ENCODE measurements at places on chromosomes 16 and 17.

GRCh38 chr17:48818361-48818841 is 1.4 kb upstream of the TTLL6 start:
- DNase-seq = no peak

- no peak for DNase-seq
Observed at GRCh38 chr16:51881731-51882130, 665.2 kb downstream of the TOX3 start.

GRCh38 chr16:4833584-4833983 is 13.5 kb downstream of the GLYR1 start:
- DNase-seq = no peak

- no peak for DNase-seq
Observed at GRCh38 chr17:82269138-82269881, 4.2 kb downstream of the CSNK1D start.

- no peak for DNase-seq
Observed at GRCh38 chr17:9239793-9240658, 218.7 kb downstream of the NTN1 start.

- DNase-seq = no peak
Observed at GRCh38 chr16:66635406-66635805, 30.9 kb downstream of the CMTM3 start.

- no peak for DNase-seq
Observed at GRCh38 chr16:719815-720446, 1.0 kb upstream of the ANTKMT start.

DNA sequence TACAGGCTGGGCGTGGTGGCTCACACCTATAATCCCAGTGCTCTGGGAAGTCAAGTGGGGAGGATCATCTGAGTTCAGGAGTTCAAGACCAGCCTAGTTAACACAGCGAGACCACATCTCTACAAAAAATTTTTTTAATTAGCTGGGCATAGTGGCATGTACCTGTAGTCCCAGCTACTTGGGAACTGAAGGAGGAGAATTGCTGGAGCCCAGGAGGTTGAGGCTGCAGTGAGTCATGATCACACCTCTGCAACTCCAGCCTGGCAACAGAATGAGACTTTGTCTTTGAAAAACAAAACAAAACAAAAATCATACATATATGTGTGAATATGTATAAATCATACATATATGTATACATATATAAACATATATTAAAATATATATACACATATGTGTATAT is 54.1 kb upstream of the MARCHF10 start:
- no peak for DNase-seq

DNA sequence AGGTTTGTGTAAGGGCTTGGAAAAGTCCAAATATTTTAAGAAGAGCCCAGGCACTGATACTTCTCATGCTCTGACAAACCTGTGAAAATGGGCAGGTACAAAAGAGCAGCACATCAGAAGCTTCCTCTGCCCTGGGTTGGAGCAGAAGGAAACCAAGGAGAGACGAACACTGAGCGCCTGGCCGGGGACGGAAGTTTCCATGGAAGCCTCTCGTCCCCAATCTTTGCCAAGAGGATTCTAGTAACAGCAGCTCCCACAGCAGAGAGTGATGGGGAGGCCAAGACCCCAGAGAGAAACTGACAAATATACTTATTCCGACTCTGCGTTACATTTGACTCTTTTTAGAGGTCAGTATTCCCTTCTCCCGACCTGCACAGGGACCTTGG is 268.5 kb downstream of the C16orf95 start:
- DNase-seq = no peak

DNA sequence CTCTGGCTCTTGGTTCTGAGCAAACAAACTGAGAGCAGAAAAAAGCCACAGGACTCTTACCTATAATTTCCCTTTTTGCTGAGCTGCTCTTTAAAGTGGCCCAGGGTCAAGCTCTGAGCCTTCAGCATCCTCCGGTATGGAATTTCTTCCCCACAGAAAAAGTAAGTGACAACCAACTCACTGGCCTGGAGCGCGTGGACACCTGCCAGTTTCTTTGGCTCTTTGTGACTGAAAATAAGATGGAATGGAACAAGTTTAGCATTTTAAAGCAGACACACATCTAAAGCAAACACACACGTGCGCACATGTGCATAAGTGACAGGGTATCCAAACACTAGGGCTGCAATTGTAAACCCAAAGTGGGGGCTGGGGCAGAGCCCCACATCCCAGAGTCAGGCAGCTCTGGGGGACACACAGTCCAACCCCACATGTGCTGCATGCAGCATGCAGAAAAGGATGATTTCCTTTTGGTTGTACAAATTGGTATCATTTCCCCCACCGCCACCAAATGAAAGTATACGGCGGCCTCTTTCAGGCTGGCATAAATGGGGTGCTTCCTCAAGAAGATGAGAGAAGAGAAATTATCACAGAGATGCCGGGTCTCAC is 27.5 kb downstream of the AXIN2 start:
- DNase-seq = no peak

DNA sequence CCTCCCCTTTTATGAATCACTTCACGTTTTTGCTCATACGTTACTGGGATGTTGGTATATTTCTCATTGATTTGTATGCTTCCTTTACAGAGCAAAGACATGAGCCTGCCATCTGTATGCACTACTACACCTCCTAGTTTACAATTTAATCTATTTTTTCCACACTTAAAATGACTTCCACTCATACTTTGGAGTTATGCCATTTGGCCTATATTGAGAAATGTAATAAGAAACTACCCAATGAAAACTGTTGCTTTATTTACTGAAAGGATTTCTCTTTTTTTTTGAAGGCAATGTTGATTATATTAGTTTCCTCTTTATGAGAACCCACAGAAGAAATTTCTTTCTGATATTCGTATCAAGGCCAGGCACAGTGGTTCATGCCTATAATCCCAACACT is 43.1 kb downstream of the DUSP14 start:
- DNase-seq = no peak

DNA sequence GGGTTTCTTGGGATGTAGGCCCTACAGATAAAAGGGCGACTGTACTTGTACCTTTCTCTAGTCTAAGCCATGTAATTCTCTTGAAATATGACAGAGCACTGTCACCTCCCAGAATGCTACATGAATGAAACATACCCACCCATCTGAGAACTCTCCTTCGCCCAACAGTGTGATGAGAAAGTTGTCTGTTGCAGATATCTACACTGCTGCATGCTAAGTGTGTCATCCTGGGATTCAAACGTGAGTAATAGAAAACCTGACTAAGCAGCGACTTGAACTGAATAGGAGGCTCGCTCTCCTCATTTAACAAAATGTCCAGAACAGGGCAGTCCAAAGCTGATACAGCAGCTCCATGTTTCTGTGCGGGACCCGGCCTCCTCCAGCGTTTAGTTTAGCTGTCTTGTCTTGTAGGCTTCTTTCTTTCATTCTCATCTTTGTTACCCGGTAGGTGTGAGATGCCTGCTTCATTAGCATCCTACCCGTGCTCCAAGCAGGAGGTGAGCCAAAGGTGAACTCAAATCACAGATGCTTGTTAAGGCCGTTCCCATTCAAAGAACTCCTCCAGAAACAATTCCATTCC is 211.9 kb downstream of the PRKCA start:
- DNase-seq = no peak

DNA sequence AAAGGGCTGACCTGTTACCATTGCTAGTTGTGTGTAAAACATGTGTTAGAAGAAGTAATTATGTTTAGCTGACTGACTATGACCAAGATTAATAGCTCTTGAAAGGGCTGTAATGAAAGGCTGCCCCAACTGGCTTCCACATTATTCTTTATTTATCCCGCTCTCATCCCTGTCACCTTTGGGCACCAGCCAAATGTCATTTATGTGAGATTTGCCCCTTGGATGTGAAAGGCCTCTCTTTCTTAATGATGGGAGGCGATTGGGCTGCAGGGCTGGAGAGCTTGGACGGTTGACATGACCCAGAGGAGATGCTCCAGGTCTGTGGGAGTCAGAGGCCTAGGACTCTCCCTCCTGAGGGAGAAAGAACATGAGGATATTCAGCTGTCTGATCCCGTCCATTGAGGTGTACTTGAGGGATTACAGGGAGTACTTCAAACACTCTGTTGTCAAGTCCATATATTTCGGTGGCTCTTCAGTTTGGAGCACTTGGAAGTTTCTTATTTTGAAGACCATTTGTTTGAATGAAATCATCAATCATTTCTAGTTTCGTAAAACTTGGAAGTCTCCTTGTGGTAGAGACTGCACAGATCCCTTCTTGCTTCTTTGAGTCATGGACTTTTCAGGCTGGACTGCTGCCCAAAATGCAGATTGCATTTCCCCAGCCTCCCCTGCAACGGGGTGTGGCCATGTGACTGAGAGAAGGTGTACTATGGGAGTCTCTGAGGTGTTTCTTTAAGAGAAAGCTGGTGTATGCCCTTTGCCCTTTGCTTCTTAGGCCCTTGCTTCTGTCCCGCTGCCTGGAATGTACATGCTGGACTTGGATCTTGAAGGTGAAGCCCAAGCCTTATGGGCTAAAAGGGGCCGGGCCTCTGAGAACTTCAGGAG is 51.3 kb downstream of the FTO start:
- no peak for DNase-seq

GRCh38 chr16:84614968-84615813 is 2.7 kb downstream of the COTL1 start:
- DNase-seq = no peak

DNA sequence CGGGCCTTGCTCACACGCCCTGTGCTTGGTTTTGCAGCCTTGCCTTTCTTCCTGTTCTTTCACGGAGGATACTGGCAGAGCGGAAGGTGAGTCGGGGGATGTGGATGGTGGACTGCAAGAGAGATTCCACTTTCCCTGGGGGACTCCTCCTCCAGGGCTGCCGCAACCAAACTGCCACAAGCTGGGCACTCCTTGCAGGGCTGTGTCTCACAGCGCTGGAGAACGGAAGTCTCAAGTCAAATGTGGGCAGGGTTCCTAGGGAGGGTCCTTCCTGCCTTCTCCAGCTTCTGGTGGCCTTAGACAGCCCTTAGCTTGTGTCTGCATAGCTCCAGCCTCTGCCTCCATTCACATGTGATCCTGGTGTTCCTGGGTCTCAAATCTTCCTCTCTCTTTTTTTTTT is 11.4 kb upstream of the BIRC5 start:
- no peak for DNase-seq

DNA sequence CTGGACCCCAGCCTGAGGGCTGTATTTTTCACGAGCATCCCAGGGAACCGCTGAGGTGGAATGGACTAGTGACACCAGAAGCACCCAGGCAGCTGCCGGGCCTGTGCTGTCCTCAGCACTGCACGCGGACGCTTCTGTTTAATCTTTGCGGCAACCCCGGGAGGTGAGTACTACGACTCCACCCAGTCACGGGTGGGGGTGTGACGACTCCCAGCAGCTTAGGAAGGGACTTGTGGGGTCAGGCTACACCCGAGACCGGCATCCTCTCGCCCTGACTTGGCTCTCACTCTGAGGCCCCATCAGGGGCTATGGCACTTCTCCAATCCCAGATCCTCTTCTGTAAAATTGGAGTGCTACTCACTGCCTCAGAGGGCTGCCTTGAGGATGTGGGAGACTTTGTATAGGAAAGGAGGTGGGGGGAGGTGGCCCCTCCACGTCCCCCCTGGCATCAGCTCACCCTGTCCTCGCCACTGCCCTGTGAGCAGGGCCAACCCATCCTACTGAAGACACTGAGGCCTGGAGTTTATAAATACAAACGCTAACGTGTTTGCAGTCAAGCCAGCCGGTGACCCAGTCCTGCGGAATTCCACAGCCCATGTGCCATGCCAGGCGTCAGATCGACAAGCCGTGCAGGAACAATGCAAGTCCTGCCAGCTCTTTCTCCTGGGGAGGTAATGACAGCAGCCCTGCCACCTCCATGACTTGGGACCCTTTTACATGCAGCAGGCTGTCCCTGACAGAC is 44.4 kb downstream of the PPL start:
- DNase-seq = peak; percentile 35

DNA sequence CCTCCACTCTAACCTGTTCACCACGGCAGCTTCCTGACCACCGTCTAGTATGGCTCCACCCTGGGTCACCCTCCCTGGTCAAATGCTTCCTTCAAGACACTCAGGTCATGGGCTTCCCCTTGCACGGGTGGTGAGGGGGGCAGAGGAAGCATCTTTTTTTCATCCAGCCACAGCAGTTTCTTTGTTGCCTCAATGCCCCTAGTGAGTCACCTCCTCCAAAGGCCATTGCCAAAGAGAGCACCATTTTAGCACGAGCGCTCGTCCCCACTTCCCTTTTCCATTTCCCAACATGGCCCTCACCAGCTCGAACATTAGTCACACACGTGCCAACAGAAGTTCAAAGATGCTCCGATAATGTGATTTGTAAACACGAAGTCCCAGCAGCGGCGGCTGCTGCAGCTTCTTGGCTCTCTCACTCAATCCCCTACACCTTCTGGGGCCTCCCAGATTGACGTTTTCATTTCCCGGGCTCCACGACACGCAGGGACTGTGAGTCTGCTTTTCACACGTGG is 134.6 kb downstream of the GAS7 start:
- DNase-seq = no peak

DNA sequence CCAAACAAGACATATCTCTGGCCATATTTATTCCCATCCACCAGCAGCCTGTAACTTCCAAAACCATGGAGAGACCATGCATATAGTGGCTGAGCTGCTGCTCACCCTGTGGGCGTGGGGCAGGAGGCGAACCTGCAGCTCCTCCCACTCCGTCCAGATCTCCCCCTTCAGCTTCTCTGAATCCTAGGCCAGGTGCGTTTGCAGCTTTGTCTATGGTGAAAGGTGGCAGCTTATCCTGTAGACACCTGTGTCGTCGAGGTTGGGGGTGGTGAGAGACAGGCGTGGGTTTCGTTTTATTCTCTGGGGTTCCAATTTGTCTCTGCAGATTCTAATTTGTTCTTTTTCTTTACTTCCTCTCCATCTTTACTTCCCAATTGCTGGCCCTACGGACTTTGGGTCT is 9.7 kb upstream of the ANKS4B start:
- no peak for DNase-seq

DNA sequence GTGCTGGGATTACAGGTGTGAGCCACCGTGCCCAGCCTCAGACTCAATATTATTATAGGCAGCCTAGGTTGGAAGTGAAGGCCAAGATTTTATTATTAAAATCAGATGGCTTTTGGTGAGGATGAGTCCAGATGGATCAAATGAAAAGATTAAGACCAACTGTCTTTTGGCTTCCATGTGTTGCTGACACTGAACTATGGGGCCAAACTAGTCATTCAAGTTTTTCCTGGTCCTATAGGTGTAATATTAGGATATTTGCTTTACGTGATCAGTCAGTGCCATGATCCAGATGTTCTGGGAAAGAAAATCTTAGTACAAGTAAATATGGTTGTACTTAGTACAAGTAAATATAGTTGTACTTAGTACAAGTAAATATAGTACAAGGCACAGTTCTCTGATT is 140.6 kb downstream of the MAP2K6 start:
- DNase-seq = no peak

DNA sequence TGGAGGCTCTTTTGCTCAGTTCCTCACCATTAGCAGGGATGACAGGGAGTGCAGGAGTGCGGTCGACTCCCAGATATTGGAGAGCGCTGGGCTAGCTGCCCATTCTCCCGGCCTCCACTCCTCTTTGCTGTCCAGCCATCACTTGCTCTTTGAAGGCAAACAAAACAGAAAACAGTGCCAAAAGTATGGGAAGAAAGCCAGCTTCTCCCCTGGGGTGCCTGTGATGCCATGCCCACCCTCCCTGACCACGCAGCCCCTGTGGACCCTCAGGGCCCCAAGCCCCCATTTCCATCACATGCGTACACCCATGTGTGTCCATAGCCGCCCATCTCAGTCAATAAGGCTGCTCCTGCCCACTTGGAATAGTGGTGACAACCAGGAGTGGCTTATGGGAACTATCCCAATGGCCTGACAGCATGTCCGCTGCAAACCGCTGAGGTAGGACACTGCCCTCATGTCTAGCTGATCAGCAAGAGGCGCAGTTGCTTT is 30.0 kb downstream of the MAPT start:
- no peak for DNase-seq
